Fibroblast of gingiva (primary cell): ENCODE measurements at places on chromosomes 1 and 21.

DNA sequence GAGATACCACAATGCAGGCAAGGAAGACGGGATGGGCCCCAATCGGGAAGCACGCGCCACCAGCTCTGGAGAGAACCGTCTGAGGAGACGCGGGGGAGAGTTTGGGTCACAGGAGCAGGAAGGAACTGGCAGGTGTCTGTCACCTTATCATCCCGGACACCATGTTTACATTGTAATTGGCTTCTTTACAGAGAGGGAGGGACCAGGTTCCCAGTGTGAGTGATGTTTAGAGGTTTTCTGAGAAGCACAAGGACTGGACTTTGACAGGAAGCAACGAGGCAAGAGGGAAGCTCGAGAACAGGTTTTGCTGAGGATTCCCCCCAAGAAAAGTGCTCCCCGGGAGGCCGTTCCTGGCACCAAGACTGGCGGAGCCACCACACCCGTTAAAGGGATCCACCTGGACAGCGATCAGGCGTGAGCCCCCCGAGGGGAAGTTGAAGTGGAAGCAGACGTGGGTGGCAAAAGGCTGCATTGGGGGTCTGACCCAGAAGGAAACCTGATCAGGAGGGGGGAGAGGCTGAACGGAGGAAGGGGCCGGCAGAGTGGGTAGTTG is 957 bp downstream of the EPS15 start:
- peak; percentile 18 for DNase-seq

DNA sequence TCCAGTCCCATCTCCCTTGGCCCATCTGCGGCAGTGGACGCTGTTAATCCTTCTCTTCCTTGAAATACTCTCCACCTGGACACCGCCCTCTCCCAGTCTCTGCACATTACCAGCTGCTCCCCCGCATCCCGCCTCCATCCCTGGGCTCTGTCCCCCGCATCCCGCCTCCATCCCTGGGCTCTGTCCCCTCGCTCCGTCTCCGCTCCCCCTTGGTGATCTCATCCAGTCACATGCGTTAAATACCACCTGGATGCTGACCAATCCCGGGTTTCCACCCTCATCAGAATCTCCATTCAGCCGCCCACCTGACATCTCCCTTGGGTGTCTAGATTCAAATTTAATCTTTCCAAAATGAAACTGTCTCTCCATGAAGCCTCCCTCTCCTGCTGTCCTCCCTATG is 106.1 kb downstream of the PRDM2 start:
- DNase-seq, result no peak

GRCh38 chr1:48031676-48032075 is 34.5 kb upstream of the TRABD2B start:
- DNase-seq, result peak; percentile 15

GRCh38 chr21:44726826-44727225 is 15.5 kb upstream of the TSPEAR start:
- DNase-seq, result no peak

DNA sequence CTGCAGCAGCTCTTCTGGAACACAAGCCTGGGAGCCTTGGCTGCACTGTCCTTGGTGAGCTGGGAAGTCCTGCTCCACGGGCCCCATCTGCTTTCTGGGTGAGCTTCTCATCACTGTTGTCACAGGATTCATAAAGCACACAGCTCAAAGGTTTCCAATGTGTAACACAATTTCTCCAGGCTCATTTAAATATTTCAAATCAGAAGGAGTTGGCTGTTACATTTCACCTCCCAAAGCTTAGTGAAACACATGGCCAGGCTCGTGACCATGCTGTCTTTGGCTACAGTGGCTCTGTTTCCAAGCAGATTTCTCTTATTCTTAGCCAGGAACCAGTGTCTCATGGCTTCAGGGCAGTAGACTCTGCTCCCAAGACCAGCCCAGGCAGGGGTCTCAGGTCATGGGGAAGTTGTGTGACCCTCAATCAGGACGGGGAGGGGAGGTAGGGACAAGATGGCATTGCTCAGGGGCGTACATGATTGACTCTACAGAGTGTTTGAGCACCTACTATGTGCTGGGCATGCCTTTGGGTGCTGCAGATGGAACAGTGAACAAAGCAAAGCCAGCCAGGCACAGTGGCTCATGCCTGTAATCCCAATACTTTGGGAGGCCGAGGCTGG is 353.0 kb downstream of the NPHP4 start:
- no peak for DNase-seq

DNA sequence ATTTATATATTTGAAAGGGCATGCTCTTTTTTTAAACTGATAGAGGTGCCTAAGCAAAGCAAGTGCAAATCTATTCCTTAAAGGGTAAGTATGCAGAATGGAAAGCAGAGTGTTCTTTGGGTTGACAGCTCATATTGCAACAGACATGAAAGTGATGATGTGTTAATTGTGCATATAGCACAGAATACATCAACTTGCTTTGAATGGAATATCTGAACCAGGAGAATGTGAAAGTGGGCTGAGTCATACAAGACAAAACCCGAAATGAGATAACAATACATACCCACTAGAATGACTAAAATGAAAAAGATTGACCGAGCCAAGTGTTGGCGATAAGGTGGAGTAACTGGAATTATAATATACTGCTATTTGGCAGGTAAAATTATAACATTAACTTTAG is 4.3 kb downstream of the CR1 start:
- no peak for DNase-seq

GRCh38 chr1:84759756-84760155 is 69.5 kb upstream of the SSX2IP start:
- no peak for DNase-seq

- DNase-seq, result no peak
These were observed at the start of gene TNFRSF4 for GRCh38 chr1:1213345-1214265. TNFRSF4 (minus strand) TSS chr1:1214153; CDS start chr1:1214127, 26 bp downstream.

GRCh38 chr1:167431909-167432650 is 86.2 kb downstream of the CD247 start:
- DNase-seq, result no peak

DNA sequence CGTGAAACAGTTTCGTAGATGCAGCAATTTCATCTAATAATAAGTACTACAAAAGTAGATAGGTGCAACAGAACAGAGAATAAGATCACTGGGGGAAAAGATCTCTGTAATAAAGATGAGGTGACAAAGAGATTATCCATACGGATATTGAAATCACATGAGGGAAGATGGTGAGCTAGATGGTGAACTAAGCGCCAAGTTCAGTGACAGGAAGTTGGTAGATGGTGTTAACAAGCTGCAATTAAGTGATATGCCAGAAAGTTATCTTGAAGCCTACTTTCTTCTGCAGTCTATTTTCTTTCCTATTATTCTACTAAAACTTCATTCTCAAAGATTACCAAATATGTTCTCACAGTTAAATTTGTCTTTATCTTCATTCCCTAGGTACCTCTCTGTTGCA is 7.1 kb downstream of the LRIF1 start:
- no peak for DNase-seq

DNA sequence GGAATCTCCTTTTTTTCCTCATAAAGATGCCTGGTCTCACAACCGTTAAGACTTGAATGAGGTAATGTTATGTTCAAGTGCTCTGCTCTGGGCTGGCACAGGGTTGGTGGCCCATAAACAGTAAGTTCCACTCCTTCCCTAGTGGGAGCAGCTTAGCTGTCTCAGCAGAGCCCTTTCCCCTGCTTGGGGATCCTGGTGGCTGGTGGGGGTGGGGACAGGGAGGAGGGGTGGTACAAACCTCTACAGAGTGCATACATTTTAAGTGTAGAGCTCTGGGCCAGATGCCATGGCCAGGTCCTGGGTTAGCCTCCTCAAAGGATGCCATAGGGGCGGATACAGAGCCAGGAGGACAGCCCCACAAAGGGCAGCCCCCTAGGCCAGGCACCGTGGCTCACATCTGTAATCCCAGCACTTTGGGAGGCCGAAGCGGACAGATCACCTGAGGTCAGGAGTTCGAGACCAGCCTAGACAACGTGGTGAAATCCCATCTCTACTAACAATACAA is 20.7 kb upstream of the PADI1 start:
- no peak for DNase-seq

DNA sequence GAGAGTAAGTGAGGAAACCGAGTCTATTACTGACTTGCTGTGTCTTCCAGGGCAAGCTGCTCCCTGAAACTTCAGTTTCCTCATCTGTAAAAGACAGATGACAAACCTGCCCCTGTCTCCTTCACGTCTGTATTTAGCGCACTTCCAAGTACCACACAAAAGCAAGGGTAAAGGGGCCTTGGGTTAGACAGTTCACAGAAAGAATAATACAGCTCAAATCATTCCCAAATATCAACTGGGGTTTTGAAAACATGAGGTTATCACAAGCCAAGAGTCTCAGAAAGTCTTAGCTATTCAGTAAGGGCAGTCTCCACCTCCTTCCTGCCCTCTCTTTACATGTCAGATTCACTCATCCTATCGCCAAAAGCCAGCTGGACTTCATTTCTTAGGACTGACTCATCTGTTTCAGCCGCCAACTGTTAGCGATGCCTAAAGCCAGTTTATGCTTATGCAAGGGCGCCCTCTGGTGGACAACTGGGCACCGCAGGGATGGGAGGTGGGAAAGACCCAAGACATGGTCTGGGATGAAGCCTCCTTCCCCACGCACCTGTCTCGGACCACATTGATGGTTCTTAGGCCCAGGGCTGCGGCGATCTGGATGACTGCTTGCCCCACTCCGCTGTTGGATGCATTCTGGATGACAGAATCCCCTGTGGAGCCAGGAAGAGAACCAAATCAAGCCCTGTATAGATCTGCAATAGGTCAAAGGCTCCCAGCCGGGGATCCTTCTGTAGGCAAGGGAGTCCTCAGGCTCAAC is 21.1 kb upstream of the SRSF4 start:
- DNase-seq, result peak; percentile 95

DNA sequence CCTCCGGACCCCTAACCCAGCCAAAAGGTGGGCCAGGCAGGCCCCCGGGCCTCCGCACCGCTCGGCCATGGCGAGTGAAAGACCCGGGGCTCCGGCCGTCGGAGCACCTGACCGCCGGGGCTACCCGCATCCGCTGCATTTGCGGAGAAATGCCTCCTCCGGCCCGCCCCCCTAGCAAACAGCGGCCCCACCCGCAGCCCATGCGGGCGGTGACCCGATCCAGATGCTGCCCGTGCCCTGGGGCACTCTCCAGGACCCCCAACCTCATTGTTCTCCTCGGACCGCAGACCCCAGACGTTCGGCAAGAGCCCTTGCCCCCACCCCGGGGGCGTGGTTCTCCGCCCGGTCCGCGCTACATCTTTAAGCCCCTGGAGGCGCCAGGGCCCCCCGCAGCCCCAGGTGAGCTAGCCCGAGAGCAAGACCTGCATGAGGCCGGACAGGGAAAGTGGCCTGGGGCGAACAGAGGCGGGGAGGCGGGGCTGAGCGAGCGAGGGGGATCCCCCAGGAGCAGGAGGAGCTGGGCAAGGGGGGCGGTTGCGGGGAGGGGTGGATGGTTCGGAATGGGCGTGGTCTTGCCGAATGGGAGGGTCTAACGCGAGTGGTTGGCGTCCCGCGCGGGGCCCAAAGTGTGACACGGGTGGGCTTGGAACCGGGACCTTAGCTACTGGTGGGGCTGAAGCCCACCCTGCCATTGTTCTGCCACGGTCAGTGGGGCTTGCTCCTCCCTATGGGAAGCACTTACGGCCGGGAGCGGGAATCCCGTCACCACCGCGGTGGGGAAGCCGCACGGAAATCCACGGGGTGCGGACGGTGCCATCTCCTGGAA is 6.3 kb upstream of the CRYBG2 start:
- no peak for DNase-seq

DNA sequence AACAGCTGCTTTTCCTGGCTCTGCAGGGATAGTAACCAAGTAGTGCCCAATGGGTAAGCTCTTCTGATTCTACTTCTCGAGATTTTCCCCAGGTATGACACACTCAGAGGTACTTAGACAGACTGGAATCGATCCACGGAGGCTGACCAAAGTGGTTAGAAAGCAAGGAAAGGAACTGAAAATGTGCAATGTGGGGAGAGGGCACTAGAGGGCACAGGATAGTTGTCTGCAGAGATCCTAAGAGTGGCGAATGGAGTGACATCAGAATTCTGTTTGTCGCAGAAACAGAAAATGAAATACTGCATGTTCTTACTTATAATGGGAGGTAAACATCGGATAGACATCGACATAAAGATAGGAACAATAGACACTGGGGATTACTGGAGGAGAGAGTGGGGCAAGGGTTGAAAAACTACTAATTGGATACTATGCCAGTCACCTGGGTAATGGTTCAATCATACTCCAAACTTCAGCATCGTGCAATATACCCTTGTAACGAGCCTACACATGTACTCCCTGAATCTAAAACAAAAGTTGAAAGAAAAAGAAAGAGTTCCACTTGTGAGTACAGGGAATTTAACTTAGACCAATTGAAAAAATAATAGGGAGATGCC is 23.3 kb downstream of the CYP2J2 start:
- peak; percentile 7 for DNase-seq
